ENCODE measurements at places on chromosomes 3 and 15.

- no peak for DNase-seq
Observed at GRCh38 chr15:41506796-41507341, 6.8 kb downstream of the LTK start.

DNA sequence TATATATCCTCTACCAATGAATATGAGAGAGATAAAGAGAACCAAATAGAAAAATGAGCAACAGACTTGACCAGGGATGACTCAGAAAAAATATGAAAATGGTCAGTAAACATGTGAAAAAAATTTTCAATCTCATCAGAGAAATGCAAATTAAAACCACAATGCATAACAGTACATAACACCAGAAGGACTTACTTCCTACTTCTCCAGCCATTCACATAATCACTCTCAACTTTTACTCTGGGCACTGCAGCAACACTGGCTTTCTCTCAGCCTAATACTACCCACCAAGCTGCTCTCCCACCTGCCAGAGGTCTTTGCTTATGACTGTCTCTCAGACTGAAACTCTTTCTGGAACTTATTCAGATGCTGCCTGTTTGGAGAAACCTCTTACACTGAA lies 49.4 kb downstream of the DPH6 start:
- DNase-seq = no peak

- peak; percentile 49 for DNase-seq
Observed at GRCh38 chr15:80455668-80456442, 51.7 kb downstream of the ARNT2 start.

- DNase-seq = no peak
Observed at GRCh38 chr3:185753354-185753753, 71.5 kb downstream of the IGF2BP2 start.

- DNase-seq = no peak
Observed at GRCh38 chr15:100681335-100681746, 79.0 kb downstream of the ASB7 start.

GRCh38 chr3:65828706-65829105 lies 210.0 kb downstream of the MAGI1 start:
- DNase-seq = no peak

DNA sequence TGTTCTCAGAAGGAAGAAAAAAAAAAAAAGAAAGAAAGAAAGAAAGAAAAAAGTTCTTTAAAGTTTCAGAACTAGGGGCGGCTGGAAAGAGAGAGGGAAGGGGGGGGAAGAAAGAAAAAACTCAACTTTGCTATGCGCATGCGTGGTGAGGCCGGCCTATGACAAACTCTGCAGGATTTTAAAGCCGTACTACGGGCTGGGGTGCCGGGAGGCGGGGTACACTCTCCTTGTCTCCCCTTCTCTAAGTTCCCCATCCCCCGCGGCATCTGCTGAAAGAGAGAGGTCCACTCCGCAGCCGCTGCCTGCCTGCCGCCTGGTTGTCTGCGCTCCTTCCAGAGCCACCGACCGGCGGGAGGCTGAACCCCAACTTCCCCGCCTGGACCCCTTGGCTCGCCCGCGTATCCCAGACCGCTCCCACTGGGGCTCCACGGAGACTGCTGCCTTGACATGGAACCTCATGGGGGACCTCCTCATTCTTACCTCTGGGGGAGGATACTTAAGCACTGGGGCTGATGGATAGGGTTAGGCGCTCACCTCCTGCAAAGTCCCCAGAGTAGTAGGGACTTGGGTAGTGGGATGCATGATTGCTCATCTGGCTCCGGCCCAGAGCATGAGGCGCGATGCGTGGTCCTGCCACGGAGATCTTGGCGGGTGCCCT lies 1.4 kb upstream of the WNT5A start:
- no peak for DNase-seq

- DNase-seq = no peak
Observed at GRCh38 chr15:64740311-64741170, 34.8 kb downstream of the RBPMS2 start.

GRCh38 chr3:17182166-17182565 lies 297.4 kb downstream of the PLCL2 start:
- no peak for DNase-seq

DNA sequence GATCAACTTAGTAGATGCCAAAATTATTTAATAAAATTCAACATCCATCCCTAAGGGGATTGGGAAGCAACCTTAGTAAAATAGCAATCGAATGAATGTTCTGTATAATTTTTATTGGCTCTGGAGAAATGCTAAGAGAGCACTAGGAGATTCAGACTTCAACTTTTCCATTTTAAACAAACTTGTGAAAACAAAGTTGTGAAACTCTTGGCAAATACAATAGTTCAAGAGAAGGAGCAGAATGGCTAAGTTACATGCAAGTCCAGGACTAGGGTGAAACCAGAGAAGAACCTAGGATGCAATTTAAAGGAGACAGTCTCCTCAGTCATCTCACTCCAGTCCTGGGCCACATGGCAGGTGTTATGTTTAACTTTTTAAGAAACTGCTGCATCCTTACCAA lies 16.7 kb upstream of the ZNF280D start:
- DNase-seq = no peak

DNA sequence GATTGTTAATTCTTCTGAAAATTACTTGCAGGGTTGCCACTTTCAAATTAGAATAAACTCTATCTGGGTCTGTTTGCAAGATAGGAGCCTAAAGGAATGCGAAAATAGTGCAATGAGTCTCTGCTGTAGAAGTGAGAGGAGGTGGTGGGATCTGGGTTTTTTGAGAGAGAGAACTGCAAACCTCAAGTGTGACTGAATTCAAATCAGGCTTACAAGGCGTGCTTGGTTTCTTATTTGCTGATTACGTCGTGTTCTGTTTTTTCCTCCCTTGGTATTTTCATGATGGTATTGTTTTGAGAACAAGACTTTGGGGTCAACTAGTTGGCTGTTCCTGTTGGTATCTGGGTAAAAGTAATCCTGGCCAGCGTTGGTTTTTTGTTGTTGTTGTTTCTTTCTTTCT lies 490.9 kb upstream of the CFAP20DC start:
- DNase-seq = no peak

GRCh38 chr3:188439080-188439479 lies 285.1 kb downstream of the LPP start:
- DNase-seq = peak; percentile 73

DNA sequence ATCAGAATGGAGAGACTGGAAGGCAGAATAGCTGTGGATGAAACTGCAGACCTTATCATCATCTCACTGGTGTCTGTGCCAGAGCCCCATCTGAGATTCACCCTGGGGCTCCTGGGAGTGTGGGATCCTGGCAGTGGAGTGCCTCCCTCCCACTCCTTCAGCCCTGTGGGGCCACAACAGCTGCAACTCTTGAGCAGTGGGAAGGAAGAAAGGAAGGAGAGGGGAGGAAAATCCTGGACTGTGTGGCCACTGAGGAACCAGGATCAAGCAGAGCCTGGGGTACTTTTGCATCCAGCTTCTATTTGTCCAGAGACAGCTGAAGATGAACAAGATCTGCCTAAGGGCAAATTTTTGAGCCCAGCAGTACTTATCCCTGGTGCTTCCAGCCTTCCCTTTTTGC lies 13.1 kb upstream of the ALDH1A2 start:
- no peak for DNase-seq

- no peak for DNase-seq
Observed at GRCh38 chr3:127320529-127321121, 32.8 kb upstream of the PRR20G start.

DNA sequence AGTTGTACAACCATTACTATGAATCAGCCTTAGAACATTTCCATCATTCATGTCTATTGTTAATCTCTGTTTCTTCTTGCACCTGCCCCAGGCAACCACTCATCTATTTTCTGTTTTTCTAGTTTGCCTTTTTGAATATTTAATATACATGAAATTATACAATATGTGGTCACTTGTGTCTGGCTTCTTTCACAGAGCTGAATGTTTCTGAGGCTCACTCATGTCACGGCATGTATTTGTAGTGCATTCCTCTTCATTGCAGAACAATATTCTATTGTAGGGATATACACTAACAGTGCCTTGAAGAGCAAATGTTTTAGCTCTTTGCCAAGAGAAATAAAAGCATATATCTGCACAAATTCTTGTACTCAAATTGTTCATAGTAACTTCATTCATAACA lies 32.9 kb downstream of the CERS3 start:
- no peak for DNase-seq

DNA sequence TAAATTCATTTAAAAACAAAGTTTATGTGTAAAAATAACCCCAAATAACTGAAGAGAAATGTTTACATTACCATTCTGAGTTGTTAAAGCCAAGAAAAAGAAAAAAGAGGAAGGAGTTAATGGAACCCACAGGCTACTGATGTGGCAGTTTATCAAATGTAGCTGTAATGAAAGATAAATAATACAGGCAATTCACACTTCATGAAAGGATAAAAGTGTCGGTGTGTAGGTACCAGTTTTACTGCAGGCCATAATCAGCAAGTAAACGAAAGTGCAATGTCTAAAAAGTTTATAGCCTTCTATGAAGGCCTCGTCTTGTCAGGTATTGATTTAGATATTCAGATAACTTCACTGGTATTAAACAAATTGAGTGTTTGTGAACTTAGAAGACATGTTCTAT lies 164.6 kb downstream of the DPH6 start:
- DNase-seq = no peak

All from kidney capillary endothelial cell (primary cell).